ENCODE measurements at places on chromosomes 5 and 9.
A peak's percentile ranks its signal among the peaks of the same experiment; 100 is the strongest.

GRCh38 chr5:95900383-95900958, 61.2 kb downstream of the ELL2 start:
- no peak for DNase-seq

DNA sequence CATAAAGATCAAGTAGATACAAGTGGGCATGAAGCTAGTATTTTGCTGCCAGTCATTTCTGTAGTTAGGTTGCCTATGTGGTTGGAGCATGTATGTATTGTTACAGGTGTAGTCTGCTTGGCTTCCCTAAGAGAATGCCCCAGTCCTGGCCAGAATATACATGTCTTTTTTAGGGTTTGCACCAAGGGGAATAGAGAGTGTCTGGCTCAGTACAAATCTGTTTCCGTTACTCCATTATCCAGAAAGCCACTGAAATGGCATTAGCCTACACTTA, 23.2 kb downstream of the TGFBR1 start:
- no peak for DNase-seq

DNA sequence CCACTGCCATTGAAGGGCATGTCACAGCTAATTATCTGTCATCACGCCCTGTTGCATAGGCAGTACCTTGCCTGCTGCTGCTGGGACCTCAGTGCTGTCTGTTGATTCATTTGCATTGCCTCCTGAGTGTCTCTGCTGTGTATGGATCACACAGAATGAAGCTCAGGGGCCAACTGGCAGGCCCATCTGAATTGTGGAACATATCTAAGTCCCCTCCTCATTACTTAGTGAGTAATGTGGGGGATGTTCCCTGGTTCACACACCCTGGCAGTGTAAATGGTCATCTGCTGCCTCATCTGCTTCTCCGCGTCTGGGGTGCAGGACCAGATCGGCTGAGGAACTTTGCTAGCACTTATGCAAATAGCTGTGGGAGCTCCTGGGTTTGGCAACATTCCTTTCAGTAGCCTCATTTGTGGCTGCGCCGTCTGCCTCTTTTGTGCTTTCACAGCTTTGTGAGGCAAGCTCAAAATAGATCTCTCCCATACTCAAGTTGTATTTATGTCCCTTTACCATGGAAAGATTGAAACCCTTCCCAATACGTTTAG, 25.4 kb downstream of the TYRP1 start:
- DNase-seq, result no peak

GRCh38 chr5:43034591-43034968, 5.5 kb downstream of the ANXA2R start:
- DNase-seq, result no peak

- no peak for DNase-seq
Observed at GRCh38 chr5:149421372-149421685, 42.2 kb upstream of the IL17B start.

DNA sequence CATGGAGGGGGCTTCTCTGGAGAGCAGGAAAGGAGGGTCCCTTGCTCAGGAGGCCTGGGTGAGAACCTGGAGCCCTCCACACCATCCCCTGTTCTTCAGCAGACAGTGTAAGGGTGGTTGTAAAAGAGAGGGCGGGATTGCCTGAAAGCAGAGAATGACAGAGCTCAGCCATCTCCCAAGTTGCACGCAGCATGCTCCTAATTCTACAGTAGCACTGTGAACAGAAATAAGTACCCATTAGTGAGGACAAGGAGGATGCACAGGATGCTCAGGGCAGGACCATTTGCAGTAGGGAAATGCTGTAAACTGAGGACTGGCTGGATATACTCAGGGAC, 8.4 kb downstream of the CCDC69 start:
- no peak for DNase-seq

DNA sequence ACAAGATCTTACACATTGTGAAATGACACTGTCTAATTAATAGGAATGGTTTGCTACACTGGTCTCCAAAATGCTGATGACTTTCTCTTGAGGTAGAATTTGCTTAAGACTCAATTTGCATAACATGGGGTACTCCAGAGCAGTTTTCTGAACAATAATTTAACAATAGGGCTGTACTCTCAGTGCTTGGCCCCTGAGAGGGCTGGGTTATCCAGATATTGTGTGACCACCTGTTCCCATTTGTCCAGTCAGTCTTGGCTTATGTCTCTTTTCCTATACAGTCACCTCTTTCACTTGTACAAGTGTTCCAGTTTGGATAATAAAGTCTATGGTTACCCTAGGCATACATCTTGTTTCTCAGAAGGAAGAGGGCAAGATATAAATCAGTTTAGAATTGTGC, 17.9 kb downstream of the ZSWIM6 start:
- DNase-seq, result no peak

- DNase-seq, result no peak
Observed at GRCh38 chr9:37801287-37801850, 772 bp downstream of the DCAF10 start.

DNA sequence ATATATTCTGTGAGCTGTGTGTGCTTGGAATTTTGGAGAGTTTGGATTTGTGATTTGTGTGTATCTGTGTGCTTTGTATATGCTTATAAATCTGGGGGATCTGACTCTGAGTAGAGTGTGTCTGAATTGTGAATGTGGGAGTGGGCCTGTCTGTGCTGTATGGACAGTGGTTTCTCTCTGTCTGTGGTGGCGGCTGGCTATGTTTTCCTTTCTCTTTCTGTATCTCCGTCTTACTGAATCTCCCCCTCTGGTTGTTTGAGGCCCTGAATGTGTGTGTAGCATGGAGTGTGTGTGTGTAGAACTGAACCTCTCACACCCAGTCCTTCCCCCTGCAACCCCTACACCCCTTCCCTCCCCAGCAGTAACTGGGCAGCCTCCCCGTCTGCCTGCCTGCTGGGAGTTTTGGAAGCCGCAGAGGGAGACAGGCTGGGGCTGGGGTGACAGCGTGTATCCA, 4.7 kb downstream of the CXXC5 start:
- no peak for DNase-seq

- DNase-seq, result no peak
Observed at GRCh38 chr9:85038061-85038460, 368.5 kb downstream of the NTRK2 start.

DNA sequence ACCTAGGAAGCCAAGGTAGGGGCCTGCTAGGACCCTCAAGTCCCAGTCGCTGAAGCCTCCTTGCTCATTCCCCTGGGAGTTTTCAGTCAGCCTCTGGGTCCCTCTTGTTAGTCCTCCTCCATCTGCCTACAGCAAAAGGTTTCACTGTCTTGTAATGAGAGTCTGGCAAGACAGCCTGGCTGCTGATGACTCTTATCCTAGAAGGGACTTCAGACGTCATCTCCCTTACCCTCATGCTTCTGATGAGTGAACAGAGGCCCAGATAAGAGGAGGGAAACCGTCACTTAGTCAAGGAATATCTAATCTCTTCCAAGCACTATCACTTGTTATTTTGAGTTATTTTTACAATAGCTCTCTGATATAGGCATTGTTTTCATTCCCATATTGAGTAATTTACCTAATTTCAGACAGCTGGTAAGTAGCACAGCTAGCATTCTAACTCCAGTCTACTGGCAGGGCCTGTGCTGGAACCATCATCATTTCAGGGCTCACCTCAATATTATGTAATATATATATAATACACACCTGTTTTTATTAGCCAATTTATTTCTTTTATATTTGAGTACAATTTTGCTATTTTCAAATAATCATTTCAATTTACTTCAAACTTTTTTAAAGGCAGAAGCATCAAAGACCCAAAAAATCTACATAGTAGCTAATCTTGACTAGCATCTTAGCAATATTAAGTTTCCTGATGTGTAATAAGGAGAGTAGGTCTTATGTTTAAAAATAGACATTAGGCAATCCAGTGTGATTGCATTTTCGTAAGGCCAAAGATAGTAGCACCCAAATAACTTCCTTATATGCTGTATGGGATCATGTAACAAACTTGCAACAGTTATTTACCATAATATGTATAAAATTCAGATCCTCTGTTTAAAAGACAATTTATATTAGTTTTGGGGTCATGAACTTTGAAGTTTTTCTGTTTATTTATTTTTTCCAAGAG, 7.9 kb downstream of the CMYA5 start:
- no peak for DNase-seq

DNA sequence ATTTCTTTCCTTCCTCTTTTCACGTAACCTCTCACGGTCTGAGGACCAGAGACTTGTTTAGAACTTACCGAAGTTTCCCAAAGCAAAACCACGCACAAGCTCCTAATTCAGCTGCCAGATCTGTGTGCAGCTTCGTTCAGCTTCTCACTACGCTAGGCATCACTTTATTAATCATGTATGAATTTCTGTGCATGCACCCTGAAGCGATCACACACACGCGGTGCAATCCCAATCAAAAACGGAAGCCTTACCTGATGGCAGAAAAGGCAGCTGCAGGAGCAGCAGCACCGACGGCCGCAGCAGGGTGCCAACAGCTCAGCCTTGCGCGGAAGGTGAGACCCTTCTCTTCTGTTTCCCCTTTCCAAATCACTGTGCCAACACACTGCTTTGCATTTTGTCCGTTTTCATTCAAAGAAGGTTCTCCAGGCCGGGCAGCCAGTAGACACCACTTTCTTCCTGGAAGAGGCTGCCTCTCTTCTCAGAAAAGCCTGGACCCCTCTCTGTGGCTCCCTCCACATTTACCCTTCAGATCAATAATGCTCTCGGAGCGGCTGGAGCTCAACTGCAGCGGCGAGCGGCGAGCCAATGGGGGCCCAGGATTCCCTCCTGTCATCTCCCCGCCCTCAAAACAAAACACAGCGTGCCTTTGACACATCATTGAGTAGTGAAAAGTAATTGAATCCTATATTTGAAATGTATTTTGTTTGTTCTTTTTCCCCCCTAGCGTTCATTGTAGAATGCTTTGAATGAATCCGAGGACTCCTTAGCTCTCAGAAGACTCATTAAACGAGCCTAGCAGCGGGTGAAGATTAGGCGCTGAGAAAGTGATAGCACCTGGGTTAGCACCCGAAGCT, at the start of gene CDH12:
TSS of gene CDH12 (minus strand) at position 538 of the 854 bp plus-strand sequence.
- DNase-seq, result peak; percentile 44

DNA sequence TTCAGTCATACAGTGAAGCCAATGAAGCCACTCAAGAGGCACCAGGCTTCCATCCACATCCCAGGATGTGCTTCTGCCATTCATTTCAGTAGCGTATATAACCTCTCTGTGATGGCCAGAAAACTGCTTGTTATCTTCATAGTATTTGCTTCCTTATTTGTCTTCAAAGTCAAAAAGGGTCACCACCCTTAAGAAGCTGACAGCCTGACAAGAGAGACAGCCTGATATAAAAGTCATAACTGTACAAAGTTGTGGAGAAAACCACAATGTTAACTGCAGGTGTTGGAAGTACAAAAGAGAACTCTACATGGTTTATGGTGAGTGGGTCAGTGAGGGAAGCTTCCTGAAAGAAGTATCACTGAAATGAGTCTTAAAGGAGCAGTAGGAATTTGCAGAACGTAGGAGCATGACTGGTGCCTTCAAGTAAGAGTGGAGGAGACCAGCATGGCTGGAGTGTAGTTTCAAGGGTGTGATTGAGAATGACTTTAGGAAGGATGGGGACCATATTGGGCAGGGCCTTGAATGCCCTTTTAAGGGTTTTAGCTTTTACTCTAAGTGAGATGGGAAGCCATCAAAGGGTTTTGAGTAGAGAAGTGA, 33.7 kb downstream of the NIM1K start:
- DNase-seq, result no peak

DNA sequence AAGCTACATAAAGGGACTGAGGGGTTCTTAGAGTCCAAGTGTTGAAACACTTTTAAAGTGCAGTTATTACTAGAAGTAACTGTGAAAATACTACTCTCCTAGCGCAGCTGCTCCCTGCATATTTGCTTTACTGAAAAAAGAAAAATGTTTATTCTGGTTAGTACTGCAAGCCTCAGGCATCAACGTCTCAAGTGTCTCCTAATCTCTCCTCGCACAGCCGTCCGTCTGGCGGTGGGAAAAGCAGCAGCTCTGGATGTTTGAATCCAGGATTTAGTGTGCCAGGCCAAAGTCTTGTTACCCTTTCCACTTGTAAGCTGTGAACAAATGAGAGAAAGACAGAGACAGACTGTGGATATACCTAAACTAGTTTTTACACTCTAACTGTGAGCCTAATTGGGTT, 31.1 kb downstream of the RORB start:
- DNase-seq, result no peak

DNA sequence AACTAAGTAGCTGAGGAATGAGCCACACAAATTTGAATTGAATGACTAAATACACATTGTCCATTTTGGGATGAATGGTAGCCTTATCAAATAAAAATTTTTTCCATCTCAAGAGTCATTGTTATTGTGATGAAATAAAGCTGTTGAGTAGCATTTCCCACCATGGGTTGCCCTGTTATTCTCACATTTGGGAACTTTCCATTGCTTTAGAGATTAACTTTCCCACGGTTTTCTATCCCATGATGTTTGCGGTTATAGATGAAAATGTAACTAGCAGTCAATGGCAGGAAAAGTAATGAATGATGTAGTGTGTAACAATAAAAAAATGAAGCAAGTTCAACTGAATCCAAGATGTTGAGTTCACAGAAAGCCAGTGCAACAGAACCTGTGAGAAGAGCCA, 59.9 kb upstream of the PLPP1 start:
- no peak for DNase-seq

GRCh38 chr5:89735082-89735481, 674.5 kb downstream of the CETN3 start:
- no peak for DNase-seq

GRCh38 chr5:129173771-129174170, 79.2 kb downstream of the ISOC1 start:
- no peak for DNase-seq
